Placental pericyte (primary cell): ENCODE measurements at places on chromosomes 6 and 20. TPM values are rescaled to one million over a fixed set of nuclear protein-coding genes. Genes with fewer than 3 reads are reported as not detected.

Gene PPP1R3G
- total RNA-seq = 0.66 and 1.0 TPM in 2 replicates

Gene MRPL18
- 42.2 and 85.6 TPM in 2 replicates for total RNA-seq

Gene ATP6V1G2
- 0.43 and 1.5 TPM in 2 replicates for total RNA-seq

Gene TUBB2B
- total RNA-seq = 1.5 and 5.2 TPM in 2 replicates

Gene PRICKLE4
- 0.66 and 0.86 TPM in 2 replicates for total RNA-seq

Gene PBX2
- total RNA-seq = 51.4 and 57.8 TPM in 2 replicates

Gene MRAP2
- total RNA-seq = not detected in 2 replicates

Gene SYCP2
- total RNA-seq = 0.22 and 1.7 TPM in 2 replicates

Gene AHCY
- 133 and 135 TPM in 2 replicates for total RNA-seq

Gene TSPO2
- not detected in 2 replicates for total RNA-seq

Gene CHRNA4
- not detected in 2 replicates for total RNA-seq

Gene C6orf141
- total RNA-seq = 0.72 and 2.2 TPM in 2 replicates

Gene RNF217
- 19.5 and 21.4 TPM in 2 replicates for total RNA-seq

Gene GTSF1L
- not detected in 2 replicates for total RNA-seq

Gene PBOV1
- total RNA-seq = not detected in 2 replicates

Gene RGS17
- 4.6 and 12.7 TPM in 2 replicates for total RNA-seq

Gene ULBP1
- 0.66 and 0.86 TPM in 2 replicates for total RNA-seq

Gene BPI
- not detected in 2 replicates for total RNA-seq

Gene EEF1A2
- 1.3 and 4.6 TPM in 2 replicates for total RNA-seq

Gene ALDH8A1
- total RNA-seq = 0.22 and 0.72 TPM in 2 replicates

Gene DNAH8
- 1.5 and 2.4 TPM in 2 replicates for total RNA-seq

Gene BPIFB4
- total RNA-seq = not detected in 2 replicates

Gene HCRTR2
- not detected in 2 replicates for total RNA-seq

Gene ZC3H12D
- total RNA-seq = 0.14 and 0.22 TPM in 2 replicates

Gene RHAG
- not detected in 2 replicates for total RNA-seq

Gene MDC1
- total RNA-seq = 4.4 and 14.3 TPM in 2 replicates

Gene GOPC
- total RNA-seq = 35.5 and 46.8 TPM in 2 replicates

Gene C6orf132
- 0.88 and 2.3 TPM in 2 replicates for total RNA-seq

Gene CCN5
- total RNA-seq = 0.29 and 1.3 TPM in 2 replicates

Gene VARS1
- total RNA-seq = 51.6 and 105 TPM in 2 replicates

Gene LGSN
- total RNA-seq = 0.22 TPM in 1 of 2 replicates, not detected in the other

Gene SLC22A1
- total RNA-seq = 0.14 and 0.44 TPM in 2 replicates

Gene MROH8
- total RNA-seq = 1.7 and 7.9 TPM in 2 replicates
